Memory B cell (primary cell): ENCODE measurements at places on chromosomes 13 and 19.
A peak's percentile ranks its signal among the peaks of the same experiment; 100 is the strongest.

DNA sequence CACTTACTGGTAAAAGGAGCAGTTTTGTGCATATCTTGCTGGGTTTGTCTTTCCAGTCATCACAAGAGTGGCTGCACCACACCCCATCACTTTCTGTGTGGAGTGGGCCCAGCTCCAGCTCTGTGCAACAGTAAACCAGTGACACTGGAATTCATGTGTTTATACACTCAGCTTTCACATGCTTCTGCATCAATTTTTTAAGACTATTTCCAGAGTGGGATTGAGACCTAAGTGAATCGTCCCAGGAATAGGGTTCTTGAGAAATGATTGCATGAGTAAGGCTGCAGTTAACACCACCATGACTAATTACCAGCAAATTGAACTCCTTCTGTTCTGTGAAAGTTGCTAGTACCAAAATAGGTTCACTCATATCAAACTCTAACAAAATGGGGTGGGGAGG is 5.3 kb upstream of the CFAP97D2 start:
- H3K27ac ChIP-seq, result no peak overlapping the region
- H3K27me3 ChIP-seq, result peaks cover 5% of the 10 kb centered on the region
- H3K36me3 ChIP-seq, result peaks cover 1% of the 10 kb centered on the region
- no peak for DNase-seq
- no peaks in the 10 kb centered on the region for H3K4me1 ChIP-seq

GRCh38 chr13:89279374-89279773 is 1608.2 kb downstream of the SLITRK5 start:
- H3K27ac ChIP-seq, result no peak overlapping the region
- no peak overlapping the region for H3K4me3 ChIP-seq
- DNase-seq, result no peak
- H3K4me1 ChIP-seq, result no peaks in the 10 kb centered on the region
- no peaks in the 10 kb centered on the region for H3K36me3 ChIP-seq
- H3K27me3 ChIP-seq, result no peaks in the 10 kb centered on the region

DNA sequence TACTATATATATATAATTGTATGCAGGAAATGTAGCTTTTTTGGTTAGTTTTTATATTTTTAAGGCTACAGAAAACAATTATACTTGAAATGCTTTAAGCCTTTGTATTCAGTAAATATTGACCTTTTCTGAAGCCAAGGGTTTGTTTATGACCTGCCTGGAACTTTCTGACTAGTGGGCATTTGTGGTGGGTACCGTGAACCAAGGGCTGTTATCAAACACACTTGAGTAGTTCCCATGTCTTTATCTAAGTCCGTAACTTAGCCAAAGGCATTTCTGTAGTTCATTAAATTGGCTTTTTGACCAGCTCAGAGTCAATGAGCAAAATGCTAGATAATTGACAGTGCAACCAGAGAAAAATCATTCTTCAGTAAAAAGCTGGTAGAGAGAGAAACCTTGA is 1444.2 kb upstream of the SLC10A2 start:
- no peaks in the 10 kb centered on the region for H3K4me1 ChIP-seq
- no peak for DNase-seq
- no peak overlapping the region for H3K27ac ChIP-seq
- no peaks in the 10 kb centered on the region for H3K36me3 ChIP-seq

DNA sequence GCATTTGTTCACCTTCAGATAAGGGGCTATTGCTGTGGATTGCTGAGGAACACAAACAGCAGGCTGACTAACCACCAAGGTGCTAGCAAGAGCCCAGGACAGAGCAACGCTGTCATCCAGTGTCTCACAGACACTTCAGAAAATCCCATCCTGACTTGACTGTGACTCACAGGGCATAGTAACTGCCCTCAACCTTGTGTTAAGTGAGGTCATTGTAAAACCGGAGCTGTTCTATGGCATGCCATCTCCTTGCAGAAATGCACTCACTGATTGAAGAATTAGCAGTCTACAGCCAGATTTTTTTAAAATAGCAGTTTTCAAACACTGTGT is 51.1 kb downstream of the TNFRSF19 start:
- no peaks in the 10 kb centered on the region for H3K36me3 ChIP-seq
- peaks cover 7% of the 10 kb centered on the region for H3K27me3 ChIP-seq
- no peak overlapping the region for H3K27ac ChIP-seq
- no peaks in the 10 kb centered on the region for H3K4me1 ChIP-seq

DNA sequence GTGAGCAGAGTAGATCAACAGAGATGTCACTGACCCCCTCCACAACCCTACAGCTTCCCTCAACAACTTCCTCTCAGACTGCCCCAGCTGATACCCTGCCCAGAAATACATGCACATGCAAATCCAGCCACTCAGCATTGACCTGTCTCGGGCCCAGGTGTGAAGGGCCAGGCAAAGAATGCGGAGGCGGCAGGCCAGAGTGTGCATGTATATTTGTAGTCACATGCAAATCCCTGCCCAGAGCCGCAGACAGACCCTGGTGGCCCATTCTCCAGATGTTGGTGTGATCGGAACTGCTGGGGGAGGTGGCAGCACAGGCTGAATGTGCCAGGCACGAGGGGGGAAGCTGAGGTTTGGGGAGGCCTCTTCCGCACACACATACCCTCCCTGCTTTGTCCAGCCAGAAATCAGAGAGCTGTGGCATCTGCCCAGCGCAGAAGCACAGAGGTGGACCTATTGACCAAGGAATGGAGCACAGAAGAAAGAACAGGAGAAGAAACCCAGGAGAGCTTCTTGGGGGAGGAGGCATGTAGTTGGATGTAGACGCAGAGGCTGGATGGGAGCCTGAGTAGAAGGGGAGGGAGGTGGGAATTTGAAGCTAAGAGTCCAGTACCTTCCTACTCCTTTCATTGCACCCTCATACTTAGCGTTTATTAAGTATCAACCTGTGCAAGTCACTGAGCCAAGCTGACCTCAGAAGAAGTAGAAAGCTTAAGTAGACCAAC is 14.4 kb downstream of the MEF2B start:
- H3K27ac ChIP-seq, result peak overlapping the region; percentile 32
- no peaks in the 10 kb centered on the region for H3K27me3 ChIP-seq
- H3K4me1 ChIP-seq, result peaks cover 37% of the 10 kb centered on the region
- H3K4me3 ChIP-seq, result peak overlapping the region; percentile 61

- H3K27ac ChIP-seq, result no peak overlapping the region
- no peak overlapping the region for H3K4me3 ChIP-seq
- H3K36me3 ChIP-seq, result no peaks in the 10 kb centered on the region
- H3K27me3 ChIP-seq, result peaks cover 13% of the 10 kb centered on the region
Observed at GRCh38 chr13:110319397-110319773, 12.3 kb downstream of the COL4A2 start.

- DNase-seq, result no peak
- no peak overlapping the region for H3K4me3 ChIP-seq
- peaks cover 32% of the 10 kb centered on the region for H3K4me1 ChIP-seq
Observed at GRCh38 chr13:113205428-113205931, 3.0 kb downstream of the PCID2 start.

DNA sequence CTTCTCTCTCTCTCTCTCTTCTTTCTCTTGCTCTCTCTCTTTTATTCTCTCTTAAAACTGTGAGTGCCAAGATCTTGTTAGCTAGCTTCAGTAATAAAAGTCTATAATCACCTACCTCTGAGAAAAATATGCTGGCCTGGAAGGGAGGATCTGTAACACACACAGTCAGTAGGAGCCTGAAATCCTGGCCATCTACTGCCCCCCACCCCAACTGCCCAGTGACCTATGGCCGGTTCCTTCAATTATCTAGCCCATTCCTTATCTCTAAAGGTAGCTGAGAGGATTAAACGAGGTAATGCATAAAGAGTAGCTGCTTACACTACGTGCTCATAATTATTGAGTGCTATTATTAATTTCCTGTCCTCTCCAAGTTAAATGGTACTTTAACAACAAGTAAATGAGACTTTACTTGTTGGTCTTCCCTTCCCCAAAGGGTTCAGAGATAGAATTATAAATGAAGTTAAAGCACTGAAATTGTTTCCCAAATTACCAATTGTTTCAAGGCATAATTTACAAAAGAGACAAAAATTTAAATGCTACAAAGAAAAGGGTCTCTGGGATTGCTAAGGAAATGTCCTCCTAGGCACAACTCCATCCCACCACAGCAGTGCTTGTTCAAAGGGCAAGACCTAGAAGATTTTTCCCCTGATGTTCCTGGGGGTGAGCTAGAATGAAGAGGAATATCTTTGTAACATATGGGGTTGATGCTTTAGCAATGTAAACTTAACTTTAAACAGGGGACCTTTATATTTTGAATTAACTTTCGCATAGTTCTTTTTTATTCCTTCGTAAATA is 1.8 kb downstream of the LCP1 start:
- H3K4me1 ChIP-seq, result peaks cover 55% of the 10 kb centered on the region
- H3K36me3 ChIP-seq, result peaks cover 10% of the 10 kb centered on the region
- DNase-seq, result no peak
- peak overlapping the region; percentile 80 for H3K27ac ChIP-seq
- H3K4me3 ChIP-seq, result peak overlapping the region; percentile 96

DNA sequence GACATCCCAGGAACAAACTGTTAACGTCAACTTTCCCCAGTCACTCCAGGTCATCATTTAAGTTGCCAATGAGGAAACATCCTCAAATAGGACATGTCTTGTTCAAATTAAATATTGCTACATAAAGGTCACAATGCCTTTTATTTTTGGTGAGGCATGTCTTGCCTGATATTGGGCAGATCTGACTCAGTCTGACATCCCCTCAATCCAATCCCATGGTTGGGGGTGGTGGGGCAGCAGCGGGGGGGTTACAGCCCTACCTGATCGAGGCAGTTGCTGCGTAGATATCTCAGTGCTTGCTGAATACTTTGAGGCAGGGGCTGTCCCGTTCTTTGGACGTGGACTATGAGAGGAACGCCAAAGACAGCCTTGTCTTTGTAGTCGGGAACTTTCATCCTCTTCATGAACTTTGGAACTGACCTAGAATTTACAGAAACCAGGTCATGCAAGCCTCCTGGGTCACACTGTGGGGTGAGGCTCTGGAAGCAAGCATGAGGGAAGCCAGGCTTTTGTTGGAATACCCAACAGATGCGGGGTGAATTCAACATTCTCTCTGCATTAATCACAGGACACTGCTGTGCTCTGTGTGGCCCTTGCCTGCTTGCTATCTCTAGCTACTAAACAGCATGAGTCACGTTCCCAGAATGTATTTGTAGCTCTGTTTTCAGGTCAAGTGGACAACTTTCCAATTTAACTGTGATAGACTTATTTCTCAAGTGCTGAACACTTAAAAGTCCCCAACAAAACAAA is 109.8 kb downstream of the KL start:
- no peak for DNase-seq
- peaks cover 5% of the 10 kb centered on the region for H3K27me3 ChIP-seq
- no peak overlapping the region for H3K27ac ChIP-seq
- no peaks in the 10 kb centered on the region for H3K36me3 ChIP-seq
- peaks cover 4% of the 10 kb centered on the region for H3K4me1 ChIP-seq

- H3K4me1 ChIP-seq, result peaks cover 2% of the 10 kb centered on the region
- no peak overlapping the region for H3K4me3 ChIP-seq
- peaks cover 2% of the 10 kb centered on the region for H3K36me3 ChIP-seq
- peaks cover 24% of the 10 kb centered on the region for H3K27me3 ChIP-seq
- no peak for DNase-seq
Observed at GRCh38 chr19:34481861-34482379, 362 bp downstream of the WTIP start.

- H3K4me1 ChIP-seq, result no peaks in the 10 kb centered on the region
- H3K27me3 ChIP-seq, result peaks cover 5% of the 10 kb centered on the region
- no peaks in the 10 kb centered on the region for H3K36me3 ChIP-seq
- H3K27ac ChIP-seq, result no peak overlapping the region
- H3K4me3 ChIP-seq, result no peak overlapping the region
Observed at GRCh38 chr13:43156916-43157315, 133.5 kb downstream of the DNAJC15 start.

DNA sequence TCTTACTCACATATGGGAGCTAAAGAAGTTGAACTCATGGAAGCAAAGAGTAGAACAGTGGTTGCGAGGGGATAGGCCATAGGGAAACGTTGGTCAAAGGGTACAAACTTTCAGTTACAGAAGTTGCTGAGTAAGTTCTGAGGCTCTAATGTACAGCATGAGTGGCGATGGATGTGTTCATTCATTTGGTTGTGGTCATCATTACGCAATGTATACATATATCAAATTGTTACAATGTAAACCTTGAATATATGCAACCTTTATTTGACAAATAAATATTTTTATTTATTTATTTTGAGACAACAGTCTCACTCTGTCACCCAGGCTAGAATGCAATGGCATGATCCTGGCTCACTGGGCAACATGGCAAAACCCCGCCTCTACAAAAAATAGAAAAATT is 38.7 kb downstream of the ZIC5 start:
- peaks cover 11% of the 10 kb centered on the region for H3K27me3 ChIP-seq
- H3K4me3 ChIP-seq, result no peak overlapping the region
- no peaks in the 10 kb centered on the region for H3K36me3 ChIP-seq
- no peaks in the 10 kb centered on the region for H3K4me1 ChIP-seq
- H3K27ac ChIP-seq, result no peak overlapping the region
- no peak for DNase-seq

DNA sequence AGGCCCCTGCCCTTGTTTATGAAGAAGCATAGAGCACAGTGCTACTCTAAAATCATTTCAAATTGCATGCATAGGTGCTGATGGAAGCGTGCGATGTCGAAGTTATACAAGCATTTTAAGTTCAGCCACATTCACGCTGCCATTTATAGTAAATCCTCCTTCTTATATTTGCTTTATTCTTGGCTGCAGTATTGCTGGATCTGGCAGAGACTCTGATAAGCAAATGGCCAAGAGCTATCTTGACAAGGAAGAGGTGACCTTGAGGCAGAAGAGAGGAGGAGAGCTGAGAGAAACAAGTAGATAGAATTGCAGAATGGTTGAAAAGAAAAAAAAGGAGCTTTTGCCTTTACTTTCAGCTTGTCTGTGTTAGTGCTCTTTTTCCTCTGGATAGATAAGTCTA is 18.9 kb upstream of the MYO16 start:
- no peak overlapping the region for H3K4me3 ChIP-seq
- no peak overlapping the region for H3K27ac ChIP-seq
- DNase-seq, result no peak
- no peaks in the 10 kb centered on the region for H3K27me3 ChIP-seq
- H3K4me1 ChIP-seq, result no peaks in the 10 kb centered on the region
- no peaks in the 10 kb centered on the region for H3K36me3 ChIP-seq

DNA sequence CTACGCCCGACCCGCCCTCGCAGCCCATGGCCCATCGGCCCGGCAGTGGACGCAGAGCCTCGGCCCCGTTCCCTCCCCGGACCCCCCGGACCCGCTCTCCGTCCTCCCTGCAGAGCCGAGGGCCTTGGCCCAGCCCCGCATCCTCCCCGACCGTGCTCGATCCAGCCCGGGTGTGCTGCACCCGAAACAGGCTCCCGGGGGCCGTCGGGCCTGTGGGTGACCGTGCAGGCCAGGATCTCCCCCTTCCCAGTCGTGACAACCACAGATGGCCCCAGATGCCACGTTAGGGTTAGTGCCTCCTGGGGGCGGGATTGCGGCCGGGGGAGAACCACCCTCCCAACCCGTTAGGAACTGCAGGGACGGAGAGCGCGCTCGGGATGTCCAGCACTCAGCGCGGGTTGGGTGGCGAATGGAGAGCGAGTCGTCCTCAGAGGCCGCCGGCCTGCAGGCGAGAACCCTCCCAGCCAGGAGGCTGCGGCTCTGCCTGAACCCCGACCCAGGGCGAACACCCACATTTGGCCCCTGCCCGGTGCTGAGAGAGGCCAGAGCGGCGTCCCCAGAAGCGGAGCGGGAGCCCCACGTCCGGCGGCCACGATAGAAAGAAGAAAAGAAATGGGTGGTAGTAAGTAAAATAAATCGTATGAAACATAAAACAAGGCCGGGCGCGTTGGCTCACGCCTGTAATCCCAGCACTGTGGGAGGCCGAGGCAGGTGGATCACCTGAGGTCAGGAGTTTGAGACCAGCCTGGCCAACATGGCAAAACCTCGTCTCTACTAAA is 6.7 kb upstream of the MADCAM1 start:
- H3K27ac ChIP-seq, result no peak overlapping the region
- DNase-seq, result no peak
- no peaks in the 10 kb centered on the region for H3K36me3 ChIP-seq
- peaks cover 9% of the 10 kb centered on the region for H3K4me1 ChIP-seq
